ENCODE measurements at places on chromosomes 13 and 19.

GRCh38 chr13:35512271-35512920, 35.9 kb upstream of the MAB21L1 start:
- DNase-seq = no peak

GRCh38 chr19:19530423-19530804, 1.7 kb downstream of the YJEFN3 start:
- DNase-seq = no peak

DNA sequence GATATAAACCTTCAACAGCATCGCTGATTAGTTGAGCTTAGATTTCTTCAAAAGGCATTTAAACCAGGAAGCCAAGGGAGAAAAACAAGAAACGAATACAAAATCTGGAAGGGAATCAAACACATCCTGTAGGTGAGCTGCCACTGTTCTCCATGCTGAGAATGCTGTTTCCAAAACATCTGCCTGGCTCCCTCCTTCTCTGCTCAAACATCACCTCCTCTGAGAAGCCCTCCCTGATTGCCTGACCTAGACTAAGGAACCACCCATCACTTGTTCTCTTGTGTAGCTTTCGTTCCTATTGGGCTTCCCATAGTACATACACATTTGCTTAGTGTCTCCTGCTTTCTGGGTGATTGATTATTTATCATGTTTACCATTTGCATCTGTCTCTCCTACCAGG, 152.7 kb downstream of the CACNA1A start:
- no peak for DNase-seq

DNA sequence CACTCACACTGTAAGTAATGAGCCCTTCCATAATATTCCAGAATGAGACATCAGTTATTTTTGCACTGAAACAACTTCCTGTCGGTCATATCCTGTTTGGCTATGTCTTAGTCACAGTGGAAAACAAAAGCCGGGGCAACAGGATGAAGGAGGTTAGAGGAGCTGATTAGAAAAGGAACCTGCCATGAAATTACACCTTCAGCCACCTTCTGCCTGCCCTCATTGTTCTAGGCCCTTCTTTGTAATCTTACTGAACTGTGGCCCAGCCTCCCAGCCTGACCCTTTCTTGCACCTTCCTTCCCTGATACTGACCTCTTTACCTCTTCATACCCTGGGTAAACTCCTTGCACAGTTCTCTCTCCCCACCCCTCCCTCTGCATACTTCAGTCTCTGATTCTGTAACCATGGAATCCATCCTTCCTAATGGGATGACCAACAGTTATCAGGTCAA, 67.3 kb downstream of the DOCK9 start:
- DNase-seq = peak; percentile 46

GRCh38 chr19:18790566-18791314, at the start of gene COMP:
TSS of gene COMP (minus strand) at chr19:18791305. CDS start at chr19:18791269, 36 bp downstream.
- no peak for DNase-seq

DNA sequence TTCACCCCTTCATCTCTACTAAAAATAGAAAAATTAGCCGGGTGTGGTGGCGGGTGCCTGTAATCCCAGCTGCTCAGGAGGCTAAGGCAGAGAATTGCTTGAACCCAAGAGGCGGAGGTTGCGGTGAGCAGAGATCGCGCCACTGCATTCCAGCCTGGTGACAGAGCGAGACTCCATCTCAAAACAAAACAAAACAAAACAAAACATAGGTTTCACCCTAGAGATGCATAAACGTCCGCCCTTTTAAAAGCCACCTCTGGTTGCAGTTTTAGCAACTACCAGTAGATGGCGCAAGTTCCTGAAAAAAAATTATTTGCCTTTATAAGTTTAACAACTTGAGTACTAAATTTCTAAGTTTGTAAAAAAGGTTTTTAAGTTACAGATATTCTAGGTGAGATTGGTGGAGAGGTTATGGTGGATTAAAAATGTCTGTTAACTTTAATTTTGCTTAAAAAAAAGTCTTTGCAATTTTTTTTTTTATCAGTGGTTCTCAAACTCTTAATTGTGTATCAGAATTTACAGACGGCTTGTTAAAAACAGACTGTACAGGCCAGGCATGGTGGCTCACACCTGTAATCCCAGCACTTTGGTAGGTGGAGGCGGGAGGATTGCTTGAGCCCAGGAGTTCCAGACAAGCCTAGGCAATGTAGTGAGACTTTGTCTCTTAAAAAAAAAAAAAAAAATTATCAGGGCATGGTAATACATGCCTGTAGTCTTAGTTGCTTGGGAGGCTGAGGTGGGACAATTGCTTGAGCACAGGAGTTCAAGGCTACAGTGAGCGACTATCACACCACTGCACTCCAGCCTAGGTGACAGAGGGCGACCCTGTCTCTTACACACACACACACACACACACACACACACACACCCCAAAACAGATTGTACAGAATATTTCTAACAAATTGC, 42.1 kb downstream of the NAA16 start:
- peak; percentile 36 for DNase-seq

DNA sequence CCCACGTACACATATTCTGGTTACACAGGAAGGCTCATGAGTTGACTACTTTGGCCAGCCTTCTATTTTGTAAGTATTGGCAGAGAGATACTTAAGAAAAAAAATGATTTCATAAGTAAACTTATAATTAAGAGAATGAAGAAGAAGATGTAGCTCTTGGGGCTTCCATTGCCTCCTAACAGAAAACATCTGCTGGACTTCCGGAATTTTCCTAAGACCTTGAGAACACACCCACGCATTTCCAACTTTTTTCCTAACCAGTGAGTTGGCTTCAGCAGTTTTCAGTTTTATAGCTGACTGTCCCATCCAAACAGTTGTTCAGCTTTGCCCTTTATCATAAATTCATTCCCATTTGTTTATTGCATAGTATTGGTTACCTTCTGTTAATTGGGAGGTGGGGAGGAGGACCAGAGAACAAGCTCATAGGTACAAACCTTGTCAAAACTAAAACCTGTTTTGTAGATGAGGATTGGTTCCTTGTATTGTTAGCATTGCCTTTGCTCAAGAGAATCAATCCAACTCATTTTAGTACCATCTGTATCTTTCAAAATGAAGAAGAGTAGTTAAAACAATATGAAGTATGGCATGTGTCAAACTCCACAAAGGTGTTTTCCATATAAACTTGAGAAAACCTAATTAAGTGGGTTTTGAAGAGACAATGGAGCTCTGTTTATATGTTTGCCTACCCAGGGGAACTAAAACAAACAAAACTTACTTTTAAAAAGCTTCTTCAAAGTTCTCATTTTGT, 93.9 kb downstream of the COL4A2 start:
- no peak for DNase-seq

GRCh38 chr13:102724923-102725322, 30.1 kb upstream of the METTL21C start:
- no peak for DNase-seq

DNA sequence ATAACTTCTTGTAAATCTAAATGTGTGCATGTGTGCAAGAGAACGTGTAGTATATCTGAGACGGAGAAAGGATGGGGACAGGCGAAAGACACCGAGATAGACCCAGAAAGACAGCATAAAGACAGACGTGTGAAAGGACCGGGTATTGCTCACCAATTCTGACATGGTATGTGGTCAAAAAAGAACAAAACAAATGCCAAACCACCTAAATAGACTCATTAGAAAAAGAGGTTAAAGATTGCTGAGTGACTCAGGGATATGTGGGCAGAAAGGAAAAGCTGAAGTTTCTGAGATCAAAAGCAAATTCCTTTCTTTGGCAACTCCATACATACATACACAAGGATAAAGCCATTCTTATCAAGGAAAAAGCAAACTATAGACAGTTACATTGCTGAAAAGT, 179.7 kb upstream of the TSC22D1 start:
- DNase-seq = no peak

GRCh38 chr13:30787738-30788525, 52.6 kb downstream of the ALOX5AP start:
- no peak for DNase-seq

DNA sequence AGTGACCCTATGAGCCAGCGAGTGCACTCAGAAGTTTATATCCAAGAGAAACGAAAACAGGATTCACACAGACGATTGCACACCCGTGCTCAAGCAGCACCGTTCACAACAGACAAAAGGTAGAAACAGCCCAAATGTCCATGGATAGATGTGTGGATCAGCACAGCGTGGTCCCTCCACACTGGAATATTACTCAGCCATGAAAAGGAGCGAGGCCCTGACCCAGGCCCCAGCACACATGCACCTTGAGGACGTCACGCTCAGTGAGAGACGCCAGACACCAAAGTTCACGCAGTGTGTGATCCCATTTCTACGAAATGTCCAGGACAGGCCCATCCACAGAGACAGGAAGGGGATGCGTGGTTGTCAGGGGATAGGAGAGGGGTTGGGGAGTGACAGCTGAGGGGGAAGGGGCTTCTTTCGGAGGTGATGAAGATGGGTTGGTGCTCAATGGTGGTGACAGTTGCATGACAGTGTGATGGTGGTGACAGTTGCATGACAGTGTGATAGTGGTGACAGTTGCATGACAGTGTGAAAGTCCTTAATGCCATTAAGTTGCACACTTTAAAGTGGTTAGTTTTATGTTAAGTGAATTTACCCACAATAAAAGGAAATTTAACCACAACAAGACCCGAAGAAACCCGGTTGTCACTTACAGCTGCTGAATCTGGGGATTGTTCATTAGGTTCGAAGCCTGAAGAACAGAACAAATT, 18.9 kb upstream of the SLC39A3 start:
- no peak for DNase-seq

DNA sequence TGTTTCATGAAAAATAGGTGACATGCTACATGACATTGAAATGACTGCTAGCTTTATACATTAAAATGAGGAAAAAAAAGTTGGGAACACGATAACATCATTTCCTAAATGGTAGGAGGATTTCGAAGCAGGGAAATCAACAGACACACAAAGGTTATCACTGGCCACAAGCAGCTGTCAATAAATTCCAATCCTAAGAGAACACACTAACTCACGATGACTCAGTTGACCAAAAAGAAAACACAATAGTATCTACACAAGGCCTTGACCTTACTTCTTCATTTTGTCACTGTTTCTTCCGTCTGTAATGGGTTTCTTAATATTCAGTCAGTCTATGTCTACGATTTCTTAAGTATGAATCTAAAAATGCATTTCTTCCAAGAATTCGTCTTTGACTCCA, 36.5 kb downstream of the STARD13 start:
- no peak for DNase-seq

- peak; percentile 17 for DNase-seq
These were observed 96.1 kb upstream of the MBNL2 start for GRCh38 chr13:97125810-97126738.

- DNase-seq = no peak
These were observed 3.8 kb downstream of the DMRTC2 start for GRCh38 chr19:41848666-41849065.

GRCh38 chr13:110907951-110908898, 6.6 kb downstream of the ANKRD10 start:
- no peak for DNase-seq

- DNase-seq = peak; percentile 70
These were observed 2.7 kb upstream of the HNRNPL start for GRCh38 chr19:38852231-38853044.

DNA sequence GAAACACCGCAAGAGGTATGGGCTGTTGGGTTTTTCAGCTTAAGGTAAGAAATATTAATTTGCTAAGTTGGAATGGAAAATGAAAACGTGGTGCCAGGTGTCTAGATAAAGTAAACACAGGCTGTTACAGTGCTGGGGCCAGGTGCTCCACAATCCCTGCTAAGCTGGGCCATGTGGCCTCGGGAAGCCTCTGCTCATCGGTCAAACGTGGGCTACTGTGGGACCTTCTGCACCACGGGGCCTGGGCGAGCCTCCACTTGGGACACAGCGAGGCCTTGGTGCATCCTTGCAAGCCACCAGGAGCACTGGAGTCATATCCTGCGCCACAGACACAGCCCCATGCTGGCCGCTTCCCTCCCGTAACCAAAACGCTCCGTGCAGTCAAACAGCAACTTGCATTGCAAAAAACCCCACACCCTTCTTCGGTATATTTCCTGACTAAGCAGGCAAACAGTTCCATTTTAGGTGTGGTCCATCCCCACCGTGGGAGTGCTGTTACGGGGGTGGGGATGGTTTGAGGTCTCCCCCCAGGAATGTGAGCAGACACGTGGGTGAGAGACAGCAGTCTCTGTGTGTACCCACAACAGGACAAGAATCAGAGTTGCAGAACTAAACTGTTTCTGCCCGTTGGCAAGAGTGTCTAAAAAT, 96.3 kb upstream of the SOX1 start:
- no peak for DNase-seq

- DNase-seq = no peak
These were observed 12.8 kb downstream of the CIB3 start for GRCh38 chr19:16160445-16160942.

Measured in T-helper 2 cell treated with Interferon-gamma antibody and Interleukin-4, amounts not matched to agents 5 μg/mL and 100 μg/mL, for 36 hours (primary cell).